ENCODE measurements at places on chromosomes 3 and 15.

GRCh38 chr3:57048052-57048671, 12.3 kb upstream of the SPATA12 start:
- no peak for DNase-seq

DNA sequence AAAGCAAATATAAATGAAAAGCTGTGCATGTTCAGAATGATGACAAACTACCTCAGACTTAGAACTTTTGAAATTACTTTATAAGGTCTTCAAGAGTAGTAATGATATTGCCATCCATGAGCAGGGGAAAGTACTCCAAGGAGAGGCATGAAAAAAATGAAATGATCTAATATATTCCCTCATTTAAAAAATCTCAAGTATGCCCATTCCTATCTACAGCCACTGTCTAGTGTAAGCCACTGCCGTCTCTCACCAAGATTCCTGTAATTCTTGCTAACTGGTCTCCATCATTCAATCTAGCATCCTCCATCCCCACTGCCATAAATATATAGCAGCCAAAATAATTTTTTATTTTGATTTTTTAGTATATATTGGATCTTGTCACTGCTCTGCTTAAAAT, 258.8 kb downstream of the PLOD2 start:
- no peak for DNase-seq

GRCh38 chr15:73602992-73603391, 30.2 kb downstream of the NPTN start:
- no peak for DNase-seq

DNA sequence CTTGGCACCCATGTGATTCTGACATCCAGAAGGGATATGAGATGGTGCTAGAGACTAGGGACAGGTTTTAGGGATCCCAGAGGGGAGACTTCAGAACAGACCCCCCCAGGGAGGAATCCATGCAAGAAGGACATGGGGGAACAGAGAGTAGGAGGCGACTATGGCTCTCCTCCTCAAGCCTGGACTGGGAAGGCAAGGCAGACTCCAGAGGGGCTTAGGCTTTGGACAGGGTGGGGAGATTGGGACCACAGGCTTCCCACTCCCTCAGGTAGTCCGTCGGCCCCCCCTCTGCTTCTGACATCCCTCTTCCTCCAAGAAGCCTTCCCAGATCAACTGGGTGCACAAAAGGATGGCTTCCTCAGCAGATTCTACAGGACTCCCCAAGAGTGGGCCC, 3.0 kb upstream of the VIPR1 start:
- no peak for DNase-seq

DNA sequence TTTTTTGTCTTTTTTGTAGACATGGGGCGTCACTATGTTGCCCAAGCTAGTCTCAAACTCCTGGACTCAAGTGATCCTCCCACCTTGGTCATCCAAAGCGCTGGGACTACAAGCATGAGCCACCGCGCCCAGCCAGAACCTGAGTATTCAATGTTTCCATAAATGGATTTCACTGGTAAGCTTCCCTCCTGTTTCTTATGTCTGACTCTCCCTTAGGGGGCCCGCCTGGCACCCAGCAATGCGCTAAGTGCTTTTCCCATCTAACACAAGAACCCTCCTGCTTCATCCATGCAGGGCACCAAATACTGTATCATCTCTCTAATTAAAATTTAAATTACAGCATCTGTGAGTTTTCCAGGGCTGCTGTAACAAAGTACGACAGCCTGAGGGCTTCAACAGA, 44.9 kb downstream of the KLF15 start:
- no peak for DNase-seq
